ENCODE measurements at places on chromosomes 7 and 10.

DNA sequence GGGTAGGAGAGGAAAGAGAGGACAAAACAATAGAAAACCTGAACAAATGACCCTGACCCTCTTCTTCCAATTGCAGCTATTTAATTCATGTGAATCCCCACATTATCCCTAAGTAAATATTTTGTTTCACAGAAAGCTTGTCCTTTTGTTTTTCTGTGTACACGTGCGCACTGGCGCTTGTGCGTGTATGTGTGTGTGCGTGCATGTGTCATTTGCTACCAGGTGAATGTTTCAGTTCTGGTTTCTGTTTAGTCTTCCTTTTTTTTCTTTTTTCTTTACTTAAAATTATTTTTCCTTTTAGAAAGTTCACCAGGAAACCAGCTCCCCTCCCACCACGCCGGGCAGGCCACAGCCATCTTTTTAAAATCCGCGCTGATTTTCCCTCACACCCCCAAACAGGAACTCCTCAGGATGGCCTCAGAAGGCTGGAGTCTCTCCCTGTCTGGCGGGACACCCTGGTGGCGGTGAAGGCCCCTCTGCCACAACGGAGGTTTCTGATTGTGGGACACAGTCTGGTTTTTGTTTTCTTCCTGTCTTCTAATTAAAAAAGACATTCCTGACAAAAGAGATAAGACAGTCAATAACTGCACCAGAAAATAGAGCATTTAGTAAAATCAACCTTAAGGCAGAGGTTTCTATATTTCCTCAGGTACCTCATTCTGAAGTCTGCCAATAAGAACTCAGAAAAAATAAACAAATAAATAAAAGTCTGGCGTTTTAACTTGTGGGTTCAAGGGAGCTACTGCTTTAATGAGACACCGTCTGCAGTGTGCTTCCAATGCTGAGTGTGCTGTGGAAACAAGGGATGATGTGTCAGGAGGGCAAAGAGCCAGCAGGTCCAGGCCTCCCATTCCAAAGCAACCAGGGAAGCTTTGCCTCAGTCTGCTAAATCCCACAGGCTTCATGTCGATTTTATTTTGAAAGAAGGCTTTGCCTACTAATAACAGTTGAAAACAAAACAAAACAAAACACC, 17.4 kb downstream of the IRF5 start:
- peak; percentile 4 for DNase-seq

GRCh38 chr7:120402079-120402767, 129.2 kb downstream of the KCND2 start:
- peak; percentile 5 for DNase-seq

DNA sequence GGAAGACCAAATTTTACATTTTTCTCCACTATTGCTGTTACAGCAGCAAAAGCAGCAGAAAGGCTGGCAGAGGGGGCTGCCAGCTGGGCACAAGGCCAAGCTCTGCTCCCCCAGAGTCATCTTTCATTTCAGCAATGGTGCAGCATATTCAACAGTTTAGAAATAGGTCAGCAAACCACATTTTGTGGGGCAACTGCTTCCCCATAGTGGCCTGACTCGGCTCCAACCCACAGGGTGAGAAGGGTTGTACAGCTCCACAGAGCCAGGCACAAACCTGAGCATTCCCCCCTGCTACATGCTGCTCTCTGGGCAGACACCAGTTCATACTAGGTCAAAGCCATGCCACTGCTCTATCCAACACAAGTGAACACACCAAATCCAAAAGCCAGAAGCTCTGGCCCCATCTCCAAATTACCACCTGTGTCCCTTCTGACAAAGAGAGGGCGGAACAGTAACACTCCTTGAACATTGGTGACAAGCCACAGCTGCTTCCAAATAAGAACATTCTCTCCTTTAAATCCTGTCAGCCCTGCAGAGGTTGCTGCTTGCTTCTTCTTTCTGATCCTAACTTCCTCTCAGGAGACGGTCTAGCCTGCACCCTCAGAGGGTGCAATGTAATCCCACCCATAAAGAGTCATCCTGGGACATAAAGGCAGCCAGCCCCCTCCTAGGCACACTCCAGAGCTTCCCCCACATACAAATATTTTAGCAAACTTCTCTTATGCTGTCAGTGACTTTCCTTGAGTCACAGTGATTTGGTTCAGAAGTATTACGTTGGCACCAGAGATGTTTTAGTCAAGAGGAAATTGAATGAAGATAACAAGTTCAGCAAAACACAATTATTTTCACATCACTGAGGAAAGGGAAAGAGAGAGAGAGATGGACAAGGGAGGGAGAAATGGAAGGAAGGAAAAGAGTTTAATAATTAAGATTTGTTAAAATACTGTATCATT, 39.0 kb upstream of the SLIT1 start:
- DNase-seq, result no peak

- no peak for DNase-seq
Observed at GRCh38 chr10:52965938-52966401, 193.4 kb upstream of the MBL2 start.

DNA sequence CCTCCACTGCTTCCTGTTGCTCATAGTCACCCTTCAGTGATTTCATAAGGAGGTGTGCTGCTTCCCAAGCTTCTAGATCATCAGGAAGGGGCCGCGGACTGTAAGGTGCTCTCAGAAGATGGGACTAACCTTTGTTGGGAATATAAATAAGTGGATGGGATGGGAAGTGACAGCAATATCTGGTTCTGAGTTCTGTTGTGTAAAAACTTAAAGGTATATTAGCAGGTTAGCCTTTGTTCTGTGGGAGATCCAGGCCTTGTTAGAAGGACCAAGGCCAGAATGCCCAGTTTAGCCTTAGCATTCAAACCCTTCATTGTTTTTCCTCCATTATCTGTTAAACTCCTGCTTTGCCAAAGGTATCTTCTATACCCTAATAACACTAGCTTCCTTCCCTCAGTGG, 12.4 kb downstream of the BUB3 start:
- no peak for DNase-seq

DNA sequence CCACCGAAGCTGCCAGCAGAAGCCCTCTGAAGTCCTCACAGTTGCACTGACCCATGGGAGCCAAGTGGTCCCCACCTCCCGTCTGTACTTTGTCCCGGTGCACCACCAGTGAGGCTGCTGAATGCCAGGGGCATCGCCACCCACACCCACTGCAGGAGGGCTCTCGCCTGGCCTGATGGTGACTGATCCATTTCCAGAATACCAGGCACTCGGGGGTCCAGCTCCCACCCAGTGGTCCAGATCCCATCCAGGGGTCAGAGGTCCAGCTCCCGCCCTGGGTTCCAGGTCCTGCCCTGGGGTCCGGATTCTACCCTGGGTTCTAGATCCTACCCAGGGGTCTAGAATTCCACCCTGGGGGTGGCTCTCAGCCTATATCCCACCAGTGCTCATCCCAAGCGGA, 9.1 kb upstream of the JAKMIP3 start:
- DNase-seq, result no peak

GRCh38 chr10:124229989-124230634, 136.7 kb upstream of the CHST15 start:
- no peak for DNase-seq

DNA sequence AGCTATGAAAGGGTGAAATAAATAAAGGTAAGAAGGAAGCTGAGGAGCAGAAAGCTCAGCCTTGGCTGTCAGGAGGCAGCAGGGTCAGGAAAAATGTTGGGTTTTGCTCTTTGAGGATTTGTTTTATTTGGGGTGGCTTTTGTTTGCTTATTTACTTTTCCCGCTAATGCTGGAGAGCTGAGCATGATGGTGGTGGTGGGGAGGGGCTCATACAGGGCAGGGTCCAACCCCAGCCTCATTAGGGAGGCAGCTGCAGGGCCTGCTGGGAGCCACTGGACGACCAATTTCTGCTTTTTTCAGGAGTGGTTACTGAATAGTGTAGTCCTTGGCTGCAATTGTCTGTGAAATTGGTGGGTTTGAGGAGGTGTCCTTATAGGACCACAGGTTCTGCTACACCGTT, 36.3 kb downstream of the CCM2 start:
- no peak for DNase-seq

- peak; percentile 32 for DNase-seq
Observed at GRCh38 chr10:130018265-130018664, 54.2 kb upstream of the EBF3 start.

- no peak for DNase-seq
Observed at GRCh38 chr7:36096460-36097095, 56.5 kb upstream of the EEPD1 start.

DNA sequence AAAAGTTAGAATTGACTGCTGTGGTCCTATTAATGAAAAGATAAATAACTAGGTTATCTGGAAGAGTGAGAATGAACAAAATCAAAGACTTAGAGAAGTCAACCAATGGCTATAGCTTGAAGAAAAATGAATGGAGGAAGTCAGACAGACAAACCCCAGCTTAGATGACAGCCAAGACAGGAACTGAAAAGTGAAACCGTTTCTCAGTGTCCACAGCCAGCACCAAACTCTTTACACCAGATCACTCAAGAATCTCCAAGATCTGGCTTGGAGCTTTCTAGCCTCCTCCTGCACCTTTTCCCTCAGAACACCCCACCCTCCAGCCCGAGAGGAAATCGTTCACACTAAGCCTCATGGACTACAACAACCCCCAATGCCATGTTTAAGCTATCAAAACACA, 167.0 kb downstream of the SFMBT2 start:
- DNase-seq, result no peak

GRCh38 chr7:125122173-125122572, 192.5 kb upstream of the POT1 start:
- DNase-seq, result no peak

- no peak for DNase-seq
Observed at GRCh38 chr7:14009453-14010418, 20.3 kb upstream of the ETV1 start.

GRCh38 chr7:105639667-105640493, 58.6 kb upstream of the EFCAB10 start:
- DNase-seq, result no peak

DNA sequence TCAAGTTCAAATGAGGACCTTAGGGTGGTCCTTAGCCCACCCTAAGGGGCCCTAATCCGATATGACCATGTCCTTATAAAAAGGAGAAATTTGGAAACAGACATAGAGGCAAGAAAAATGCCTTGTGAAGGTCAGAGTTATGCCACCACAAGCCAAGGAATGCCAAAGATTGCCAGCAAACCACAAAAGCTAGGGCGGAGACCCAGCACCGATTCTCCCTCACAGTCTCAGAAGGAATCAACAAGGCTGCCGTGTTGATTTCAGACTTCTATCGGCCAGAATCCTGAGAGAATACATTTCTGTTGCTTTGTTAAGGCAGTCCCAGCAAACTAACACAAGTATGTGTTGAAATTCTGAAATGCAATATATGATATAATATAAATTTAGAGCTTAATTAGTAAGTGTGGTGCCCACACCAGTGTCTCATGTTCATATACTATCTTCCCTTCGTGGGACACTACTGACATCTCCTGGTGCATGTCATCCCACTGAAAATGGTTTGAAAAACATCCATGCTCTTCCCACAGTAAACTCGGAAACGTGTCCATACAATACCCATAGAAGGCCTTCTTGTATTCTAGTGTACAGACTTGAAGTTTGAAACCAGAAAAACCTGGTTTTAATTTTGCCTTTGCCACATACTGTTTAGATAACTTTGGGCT, 349.0 kb downstream of the TNS3 start:
- DNase-seq, result no peak

DNA sequence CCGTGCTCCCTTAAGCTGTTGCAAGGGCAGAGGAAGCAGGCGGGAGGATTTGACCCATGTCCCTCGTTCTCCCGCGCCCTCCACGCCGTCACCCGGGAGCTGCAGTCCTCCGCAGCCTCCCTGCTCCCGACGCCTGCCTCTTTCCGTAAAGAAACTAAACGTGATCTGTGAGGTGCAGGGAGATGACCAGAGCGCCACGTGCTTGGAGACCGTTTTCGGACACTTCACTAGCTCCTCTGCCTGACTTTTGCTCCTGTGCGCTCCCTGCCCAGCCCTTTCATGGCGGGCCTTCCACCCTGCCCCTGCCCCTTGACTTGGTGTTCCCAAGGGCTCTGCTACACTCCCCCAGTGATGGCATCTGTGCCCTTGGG, 171.2 kb downstream of the LSM5 start:
- DNase-seq, result no peak

GRCh38 chr7:55470261-55470660, 102.0 kb downstream of the VOPP1 start:
- DNase-seq, result no peak

GRCh38 chr10:104441329-104442000, 87.8 kb downstream of the CFAP58 start:
- peak; percentile 87 for DNase-seq

DNA sequence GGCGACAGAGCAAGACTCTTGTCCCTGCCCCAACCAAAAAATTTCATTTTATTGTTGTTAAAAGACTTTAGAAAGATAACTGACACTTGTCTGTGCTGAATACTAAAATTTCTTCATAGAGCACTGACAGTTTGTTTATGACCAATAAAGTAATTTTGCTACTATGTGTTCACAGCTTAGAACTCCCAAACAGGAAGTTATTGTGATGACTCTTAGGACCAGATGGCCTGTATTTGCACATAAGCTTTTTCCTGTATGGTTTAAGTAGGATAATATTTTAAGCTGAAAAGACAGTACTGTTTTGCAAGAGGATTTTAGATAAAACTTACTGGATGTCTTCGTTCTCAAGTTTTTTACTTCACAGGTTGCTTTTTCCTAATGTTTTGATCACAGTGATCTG, 80.7 kb downstream of the MMRN2 start:
- DNase-seq, result peak; percentile 28

- no peak for DNase-seq
Observed at GRCh38 chr7:30968294-30968693, 4.5 kb downstream of the GHRHR start.

DNA sequence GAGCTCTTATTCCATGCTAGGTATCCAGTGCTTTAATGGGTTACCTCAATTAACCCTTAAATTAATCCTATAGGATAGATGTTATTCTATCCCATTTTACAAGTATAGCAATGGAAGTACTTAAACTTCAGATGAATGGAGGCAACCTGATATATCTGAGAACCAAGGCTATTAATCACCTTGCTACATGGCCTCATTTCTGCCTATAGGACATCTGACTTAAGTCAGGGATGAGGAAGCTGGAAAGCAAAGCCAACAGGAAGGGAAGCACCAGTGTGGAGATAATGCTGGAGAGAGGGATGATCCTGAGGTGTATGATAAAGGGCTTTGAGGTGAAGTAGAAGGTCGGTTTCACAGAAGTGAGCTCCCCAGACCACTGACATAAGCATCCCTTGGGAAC, 132.3 kb downstream of the CHN2 start:
- DNase-seq, result no peak

GRCh38 chr7:17401791-17402627, 103.6 kb downstream of the AHR start:
- DNase-seq, result no peak
